ENCODE measurements at places on chromosomes 1 and 21.

DNA sequence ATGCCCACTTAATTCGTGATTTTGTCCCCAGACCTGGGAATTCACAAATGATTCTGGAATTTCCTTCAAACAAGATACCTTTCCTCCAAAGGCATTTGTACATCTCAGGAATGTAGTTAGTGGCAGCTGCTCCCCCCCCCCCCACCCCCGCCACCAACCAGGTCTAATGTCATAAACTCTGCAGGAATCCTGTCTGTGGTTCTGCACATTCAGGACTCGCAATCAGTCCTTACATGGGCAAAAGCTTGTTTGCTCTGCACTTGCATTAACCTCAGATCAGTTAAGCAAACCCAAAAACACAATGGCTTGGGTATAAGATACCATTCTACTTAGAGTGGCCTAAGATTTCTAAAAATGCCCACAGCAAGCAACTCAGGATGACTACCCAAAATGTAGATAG is 143.8 kb downstream of the TGFB2 start:
- no peak for DNase-seq

- peak; percentile 22 for DNase-seq
Observed at GRCh38 chr1:160779626-160780397, 16.2 kb upstream of the LY9 start.

GRCh38 chr1:32263744-32264143 is 12.7 kb downstream of the LCK start:
- DNase-seq, result no peak

DNA sequence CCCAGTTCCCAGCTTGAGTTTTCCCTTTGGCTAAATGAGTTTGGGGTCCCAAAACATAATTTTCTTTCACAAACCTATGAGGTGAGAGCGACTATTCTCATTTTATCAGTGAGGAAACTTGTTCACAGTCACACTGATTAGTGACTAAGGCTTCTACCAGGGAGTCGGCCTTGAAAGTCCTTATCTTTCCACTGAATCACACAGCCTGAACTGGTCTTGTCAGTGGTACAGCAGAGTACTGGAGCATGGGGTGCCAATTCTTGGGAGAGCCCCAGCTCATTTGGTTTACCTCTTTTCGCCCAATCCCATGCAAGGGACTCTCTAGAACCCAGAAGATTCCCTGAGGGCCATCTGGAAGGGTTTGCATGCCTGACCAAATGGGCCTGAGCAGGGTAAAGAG is 16.9 kb downstream of the HSD3B2 start:
- no peak for DNase-seq

GRCh38 chr1:93148001-93148400 is 32.2 kb downstream of the TMED5 start:
- no peak for DNase-seq

DNA sequence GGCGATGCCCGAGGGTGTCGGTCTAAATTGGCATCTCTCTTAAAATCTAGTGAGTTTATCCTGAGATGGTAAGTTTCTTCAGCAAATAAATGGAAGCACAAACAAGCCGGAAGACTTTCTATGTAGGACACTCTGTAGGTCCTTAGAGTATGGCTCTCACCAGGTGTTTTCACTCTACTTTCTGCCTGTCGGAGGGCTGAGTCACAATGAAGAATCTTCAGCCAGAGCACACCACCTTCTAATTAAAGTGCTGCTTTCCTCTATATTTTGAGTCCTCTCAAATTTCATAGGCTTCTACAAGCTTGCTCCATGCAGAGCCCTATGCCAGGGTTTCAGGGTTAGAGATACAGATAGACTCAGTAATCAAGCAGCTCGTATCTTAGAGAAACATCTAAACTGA is 27.1 kb downstream of the KCNK1 start:
- no peak for DNase-seq

DNA sequence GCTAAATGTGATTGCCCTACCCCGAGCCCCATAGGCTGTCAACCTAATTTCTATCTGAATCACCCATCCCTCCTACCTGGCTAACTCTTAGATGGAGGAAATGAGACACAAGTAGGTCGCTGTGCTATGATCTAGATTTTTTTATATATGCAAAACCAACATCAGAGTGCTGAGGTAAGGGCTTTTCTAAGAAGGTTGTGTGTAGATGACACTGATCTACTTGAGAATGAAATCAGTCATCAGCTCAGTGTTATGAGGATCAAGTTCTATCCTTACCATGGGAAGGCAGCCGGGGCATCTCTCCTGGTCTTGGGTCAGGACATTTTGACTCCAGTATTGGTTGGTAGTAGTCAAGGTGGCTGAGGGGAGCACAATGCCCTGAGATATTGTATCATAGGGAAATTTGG is 23.6 kb downstream of the SLAMF1 start:
- DNase-seq, result no peak

- no peak for DNase-seq
Observed at GRCh38 chr21:34061983-34062382, 11.4 kb upstream of the MRPS6 start.

DNA sequence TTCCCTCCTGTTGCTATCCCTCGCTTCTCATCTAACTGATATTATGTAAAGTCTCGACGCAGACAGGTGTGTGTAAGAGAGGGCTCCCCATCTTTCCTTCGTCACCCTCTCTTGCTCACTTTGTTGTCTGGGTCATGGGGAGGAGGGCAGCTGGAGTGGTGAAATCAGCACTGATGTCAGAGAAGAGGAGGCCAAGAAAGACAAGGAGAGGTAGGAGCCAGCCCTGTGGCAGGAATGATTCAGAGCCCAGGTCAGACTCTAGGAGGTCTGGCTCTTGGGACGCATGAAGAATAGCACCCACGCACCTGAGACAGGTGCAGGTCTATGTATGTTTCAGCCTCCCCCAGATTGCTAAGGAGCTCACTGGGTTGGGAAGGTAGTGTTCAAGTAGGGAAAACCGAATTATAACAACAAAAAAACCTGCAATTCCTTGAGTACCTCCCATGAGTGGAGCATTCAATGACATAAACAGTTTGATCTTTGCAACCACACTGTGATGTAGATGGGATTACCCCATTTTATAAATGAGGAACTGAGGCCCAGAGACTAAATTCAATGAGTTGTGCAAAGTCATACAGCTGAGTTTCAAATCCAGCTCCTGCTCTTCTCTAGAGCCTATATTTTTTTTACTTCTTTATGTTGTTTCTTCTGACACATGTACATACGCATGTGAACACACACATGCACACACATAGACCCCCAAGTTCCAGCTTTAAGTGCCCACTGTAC is 10.4 kb downstream of the NUAK2 start:
- no peak for DNase-seq

GRCh38 chr1:184072376-184072775 is 20.8 kb downstream of the TSEN15 start:
- DNase-seq, result no peak

DNA sequence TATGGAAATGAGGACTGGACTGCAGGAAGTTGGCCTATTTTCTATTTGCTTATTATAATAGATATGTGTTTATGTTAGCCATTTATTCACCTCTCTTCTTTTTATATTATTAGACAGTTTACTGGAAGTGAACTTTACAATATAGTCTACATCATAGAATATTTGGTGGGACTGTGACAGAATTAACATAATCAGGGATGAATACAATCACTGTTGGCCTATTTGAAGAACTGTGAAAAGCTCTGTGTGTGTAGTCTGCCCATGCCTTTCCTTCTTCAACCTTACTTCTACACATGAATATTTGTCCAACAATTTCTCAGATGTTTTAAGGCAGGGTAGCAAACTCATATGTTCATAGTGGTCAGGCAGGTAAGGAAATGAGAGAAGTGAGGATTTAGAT is 12.4 kb downstream of the MPZ start:
- DNase-seq, result no peak

GRCh38 chr1:42439940-42440339 is 15.9 kb downstream of the ZMYND12 start:
- DNase-seq, result no peak

GRCh38 chr1:15706751-15707150 is 22.6 kb downstream of the PLEKHM2 start:
- DNase-seq, result no peak

GRCh38 chr1:73701826-73702225 is 496.1 kb downstream of the LRRIQ3 start:
- DNase-seq, result no peak

GRCh38 chr1:151616505-151616849 is 4.6 kb downstream of the SNX27 start:
- no peak for DNase-seq

- no peak for DNase-seq
Observed at GRCh38 chr21:20377250-20377649, 621.0 kb upstream of the NCAM2 start.

GRCh38 chr1:218299416-218299815 is 14.3 kb downstream of the RRP15 start:
- no peak for DNase-seq

DNA sequence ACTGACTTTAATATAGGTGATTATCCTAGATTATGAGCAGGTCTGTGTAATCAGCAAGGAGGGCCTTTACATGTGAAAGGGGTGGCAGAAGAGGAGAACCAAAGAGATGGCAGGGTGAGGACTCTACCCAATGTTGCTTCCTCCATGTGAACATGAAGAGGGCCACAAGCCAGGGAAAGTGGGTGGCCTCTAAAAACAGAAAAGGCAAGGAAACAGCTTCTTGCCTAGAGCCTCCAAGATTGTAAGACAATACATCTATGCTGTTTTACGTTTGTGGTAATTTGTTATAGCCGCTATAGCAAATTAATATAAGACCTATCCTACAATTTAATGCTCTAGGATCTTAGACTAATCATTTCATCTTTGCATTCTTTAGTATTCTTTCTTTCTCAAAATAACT is 85.5 kb downstream of the PLPP3 start:
- no peak for DNase-seq

GRCh38 chr1:23475134-23475628 is 8.8 kb downstream of the ASAP3 start:
- no peak for DNase-seq

GRCh38 chr1:35715568-35716002 is 3.1 kb downstream of the C1orf216 start:
- DNase-seq, result peak; percentile 68

DNA sequence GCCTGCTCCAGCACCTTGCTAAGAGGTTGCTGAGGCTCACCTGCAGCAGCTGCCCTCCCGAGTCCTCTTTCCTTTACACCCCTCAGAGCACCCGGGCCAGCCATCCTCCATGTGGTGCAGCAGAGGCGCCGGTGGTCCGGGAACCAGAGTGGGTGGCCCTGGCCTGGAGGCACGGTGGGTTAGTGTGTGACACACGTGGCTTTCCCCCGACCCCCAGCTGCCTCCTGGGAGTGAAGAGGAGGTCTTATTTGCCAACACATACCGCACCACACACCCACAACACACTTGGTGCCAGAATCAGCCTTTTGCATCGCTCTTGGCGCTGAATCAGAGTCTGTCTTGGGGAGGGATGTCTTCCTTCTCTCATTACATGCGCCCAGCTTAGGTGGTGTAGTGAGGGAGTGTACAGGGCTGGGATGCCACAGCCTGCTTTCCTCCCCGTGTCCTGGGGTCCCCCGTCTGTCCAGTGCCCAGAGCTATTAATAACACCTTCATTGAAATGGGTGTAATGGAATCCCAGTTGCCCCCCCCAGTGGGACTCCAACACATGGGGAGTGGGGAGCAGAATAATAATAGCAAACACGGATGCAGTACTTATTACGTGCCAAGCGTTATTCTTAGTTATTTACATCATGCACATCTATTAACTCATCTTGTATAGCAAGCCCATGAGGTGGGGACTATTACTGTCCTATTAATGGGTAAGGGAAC is 38.2 kb downstream of the MAPKAPK2 start:
- DNase-seq, result no peak

DNA sequence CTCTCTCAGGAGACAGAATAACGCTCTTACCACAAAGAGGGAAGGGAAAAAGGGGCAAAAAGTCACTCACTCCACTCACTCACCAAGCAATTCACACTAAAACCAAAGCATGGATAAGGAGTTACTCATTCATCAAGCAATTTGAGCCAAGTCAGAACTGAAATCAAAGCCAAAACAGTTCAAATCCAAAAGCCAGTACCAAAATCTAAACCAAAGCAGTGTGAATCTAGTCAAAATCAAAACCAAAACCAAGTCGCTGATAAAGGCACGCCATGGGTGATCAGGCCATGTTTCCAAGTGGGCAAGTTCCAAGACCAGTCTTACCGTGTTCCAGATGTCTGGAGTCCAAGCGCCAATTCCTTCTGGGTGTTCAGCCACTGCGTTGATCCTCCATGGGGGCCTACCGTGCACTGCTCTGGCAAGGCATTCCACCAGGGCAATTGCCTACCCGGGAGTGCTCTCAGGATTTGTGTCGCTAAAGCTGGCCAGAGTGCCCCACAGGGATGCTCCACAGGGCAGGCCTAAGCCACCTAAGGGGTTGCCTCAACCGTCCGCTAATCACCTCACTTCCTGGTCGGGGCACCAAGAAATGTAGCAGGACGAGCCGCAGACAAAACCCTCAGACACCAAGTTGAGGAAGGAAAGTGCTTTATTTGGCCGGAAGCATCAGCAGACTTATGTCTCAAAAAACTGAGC is 142.3 kb downstream of the TRIM33 start:
- DNase-seq, result no peak

DNA sequence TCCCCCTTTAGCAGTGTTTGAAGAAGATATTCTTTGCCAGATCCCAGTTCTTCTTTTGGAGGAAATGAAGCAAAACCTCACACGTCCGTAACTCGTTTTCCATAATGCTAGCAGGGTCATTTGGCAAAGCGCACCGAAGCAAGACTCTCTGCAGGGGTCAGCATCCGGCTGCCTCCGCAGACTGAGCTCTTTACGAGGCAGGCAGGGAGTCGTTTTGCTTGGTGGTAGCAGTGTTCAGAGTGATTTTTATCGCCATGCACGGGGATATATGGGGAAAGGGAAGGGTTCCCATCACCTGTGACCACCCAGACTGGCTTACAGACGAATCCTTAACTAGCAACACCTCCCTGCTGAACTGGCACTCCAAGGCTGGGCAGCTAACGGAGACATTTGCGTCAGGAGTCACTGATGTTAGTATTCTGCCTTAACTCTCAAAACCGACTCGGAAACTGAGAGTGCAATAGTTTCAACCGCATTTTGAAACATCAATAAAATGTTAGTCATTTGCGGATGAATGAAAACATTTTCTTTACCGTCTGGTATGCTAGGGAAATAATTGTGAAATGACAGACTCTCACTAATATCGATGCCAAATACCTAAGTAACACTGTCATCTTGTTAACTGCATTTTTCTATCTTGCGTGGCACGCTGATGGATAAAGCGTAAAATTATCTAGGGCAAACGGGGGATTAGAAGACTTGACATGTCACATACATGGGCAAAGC is 2.2 kb upstream of the NEGR1 start:
- DNase-seq, result no peak

DNA sequence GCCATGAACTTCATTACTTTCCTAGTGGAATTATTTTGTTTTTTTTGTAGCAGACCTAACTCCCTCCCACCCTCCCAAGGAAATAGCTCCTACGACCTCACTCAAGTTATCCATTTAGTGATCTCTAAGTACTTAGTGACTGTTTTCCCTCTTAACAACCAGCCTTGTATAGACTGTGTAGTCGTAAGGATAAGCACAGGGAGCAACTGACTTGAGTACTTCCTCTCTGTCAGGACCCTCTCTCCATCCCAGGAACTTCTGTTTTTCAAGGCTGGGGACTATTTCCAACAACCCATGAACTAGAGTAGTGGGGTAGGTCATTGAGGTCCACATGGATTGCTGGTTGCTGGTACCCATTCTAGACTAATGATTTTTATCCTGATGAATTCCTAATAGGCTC is 1.9 kb downstream of the AGO1 start:
- no peak for DNase-seq

GRCh38 chr1:6450005-6450450 is 15.9 kb downstream of the TNFRSF25 start:
- no peak for DNase-seq

All from stimulated activated CD8-positive, alpha-beta memory T cell treated with anti-CD3 and anti-CD28 coated beads, Interleukin-7, amount 100 ng/mL, for 1 hour (primary cell).